GM12864 (cell line): ENCODE measurements at places on chromosomes 16 and 17.

GRCh38 chr17:4050971-4051370, 86.7 kb upstream of the ATP2A3 start:
- DNase-seq: no peak

DNA sequence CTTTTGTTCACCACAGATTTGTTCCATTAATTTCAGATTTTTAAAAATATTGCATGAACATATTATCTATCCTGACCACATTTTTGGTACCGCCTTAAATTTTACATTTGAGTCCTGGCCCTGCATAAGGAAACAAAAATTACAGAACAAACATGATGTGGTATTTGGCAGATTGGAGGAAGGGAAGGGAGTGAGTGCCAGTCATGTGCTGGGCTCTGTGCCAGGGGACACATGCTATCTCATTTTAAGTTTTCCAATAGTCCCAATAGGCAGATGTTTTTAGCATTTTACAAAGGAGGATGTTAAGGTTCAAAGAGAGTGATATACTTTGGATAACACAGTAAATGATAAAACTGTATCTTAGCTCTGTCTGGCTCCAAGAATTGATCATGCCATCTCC, 185.1 kb downstream of the CDK5R1 start:
- no peak for DNase-seq

- no peak for DNase-seq
Measured at GRCh38 chr16:7561908-7562405, 229.3 kb downstream of the RBFOX1 start.

DNA sequence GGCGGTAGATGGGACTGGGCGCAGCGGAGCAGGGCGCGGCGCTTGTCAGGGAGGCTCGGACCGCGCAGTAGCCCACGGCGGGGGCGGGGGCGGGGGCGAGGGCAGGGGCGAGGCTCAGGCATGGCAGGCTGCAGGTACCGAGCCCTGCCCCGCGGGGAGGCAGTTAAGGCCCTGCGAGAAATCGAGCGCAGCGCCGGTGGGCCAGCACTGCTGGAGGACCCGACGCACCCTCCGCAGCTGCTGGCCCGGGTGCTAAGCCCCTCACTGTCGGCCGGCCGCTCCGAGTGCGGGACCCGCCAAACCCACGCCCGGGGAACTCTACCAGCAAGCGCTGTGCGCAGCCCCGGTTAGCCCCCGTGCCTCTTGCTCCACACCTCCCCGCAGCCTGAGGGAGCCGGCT, 90.2 kb upstream of the RPL38 start:
- DNase-seq: no peak

DNA sequence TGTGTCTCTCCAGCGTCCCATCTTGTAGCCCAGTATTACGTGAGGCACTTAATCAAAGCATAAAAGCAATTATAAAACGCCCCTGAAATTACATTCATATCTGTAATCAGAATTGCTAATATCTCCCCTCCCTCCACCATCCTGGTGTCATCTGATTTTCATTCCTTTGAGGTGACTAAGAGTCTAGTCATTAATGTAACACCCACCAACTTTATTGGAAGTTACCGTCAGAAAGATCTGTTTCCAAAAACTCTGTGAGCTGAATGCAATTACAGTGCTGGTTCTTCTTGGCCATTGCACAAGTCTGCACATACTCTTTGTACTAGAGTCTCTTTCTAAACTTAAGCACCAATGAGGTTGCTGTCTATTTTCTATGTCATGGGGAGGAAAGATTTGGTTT, 12.5 kb upstream of the MAF start:
- no peak for DNase-seq

DNA sequence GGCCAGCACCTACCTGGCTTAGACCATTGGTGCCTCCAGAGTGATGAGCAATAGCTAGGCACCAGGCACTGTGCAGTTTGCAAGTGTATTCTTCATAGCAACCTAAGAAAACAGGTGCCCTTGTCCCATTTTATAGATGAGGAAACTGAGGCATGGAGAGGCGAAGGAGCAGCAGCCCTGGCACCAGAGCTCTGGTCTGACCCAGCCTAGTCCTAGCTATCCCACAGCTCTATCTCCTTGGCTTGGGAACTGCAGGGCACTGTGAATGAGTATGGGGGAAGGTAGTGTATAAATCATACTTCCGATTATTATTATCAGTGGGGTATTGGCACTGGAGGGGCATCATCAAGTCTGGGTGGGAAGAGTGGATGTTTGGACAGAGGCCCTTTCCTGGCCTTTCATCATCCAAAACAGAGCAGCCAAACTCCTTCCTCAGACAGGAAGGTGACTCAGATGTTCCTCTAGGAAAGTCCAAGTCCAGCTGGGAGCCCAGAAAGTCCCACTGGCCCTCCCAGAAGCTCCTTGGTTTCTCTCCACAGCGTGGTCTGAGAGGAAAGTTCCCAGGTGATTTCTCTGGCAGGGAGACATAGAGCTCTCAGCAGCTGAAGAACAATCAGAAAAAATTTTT, 32.0 kb upstream of the PLLP start:
- no peak for DNase-seq

DNA sequence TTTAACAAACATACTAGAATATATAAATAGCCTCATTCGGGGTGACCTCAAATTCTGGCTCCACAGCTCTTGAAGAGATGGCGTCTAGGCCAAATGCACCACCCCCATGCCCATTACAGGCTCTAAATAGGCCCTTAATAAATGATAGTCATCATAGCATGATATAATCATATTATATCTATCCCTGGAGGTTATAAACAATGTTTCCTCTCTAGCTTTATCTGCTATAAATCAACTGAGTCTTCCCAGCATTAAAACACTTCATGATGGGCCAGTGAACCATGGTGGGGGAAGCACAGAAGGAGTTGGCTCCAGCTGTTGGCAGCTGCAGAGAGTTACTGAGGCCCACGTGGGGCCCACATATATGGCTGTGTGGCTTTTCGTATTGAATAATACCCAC, 214.9 kb upstream of the MPHOSPH6 start:
- no peak for DNase-seq
